Fibroblast of skin of left quadriceps (primary cell): ENCODE measurements at places on chromosomes 3 and 15.

DNA sequence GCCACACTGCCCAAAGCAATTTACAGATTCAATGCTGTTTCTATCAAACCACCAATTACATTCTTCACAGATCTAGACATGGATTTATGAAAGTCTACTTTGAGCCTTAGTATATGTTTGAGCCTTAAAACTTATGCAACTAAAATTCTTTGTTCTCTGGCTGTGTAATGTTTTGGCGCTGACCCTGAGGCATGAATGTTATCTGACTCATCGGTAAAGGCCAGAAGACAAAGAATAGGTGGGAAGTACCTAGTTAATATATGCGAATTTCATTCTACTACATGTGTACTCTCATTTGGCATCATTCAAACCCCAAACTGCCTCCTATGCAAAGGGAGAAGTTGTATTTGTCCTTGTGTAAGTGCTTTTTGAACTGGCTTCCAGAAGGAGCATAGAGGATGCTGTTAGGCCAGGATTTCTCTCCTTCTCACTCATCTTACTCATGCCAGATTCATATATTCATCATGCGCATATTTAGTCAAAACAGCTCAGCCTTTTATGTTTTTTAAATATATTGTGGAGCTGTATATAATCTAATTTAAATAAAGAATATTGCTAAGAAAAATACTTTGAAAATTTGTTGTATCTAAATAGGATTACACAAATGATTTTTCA lies 204.2 kb downstream of the NFKBIZ start:
- no peak for DNase-seq

DNA sequence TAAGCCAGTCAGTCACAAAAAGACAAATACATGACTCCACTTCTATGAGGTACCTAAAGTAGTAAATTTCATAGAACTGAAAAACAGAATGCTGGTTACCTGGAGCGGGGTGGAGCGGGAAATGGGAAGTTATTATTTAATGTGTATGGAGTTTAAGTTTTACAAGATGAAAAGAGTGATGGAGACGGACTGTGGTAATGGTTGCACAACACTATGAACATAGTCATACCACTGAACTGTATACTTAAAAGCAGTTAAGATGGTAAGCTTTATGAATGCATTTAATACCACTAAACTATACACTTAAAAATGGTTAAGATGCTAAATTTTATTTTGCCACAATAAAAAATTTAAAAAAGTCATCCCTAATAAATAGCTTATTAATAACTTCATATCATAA lies 23.2 kb downstream of the SFMBT1 start:
- no peak for DNase-seq

- no peak for DNase-seq
These were observed 105.9 kb downstream of the KCNH8 start for GRCh38 chr3:19254189-19254588.

GRCh38 chr15:85006201-85006600 lies 24.5 kb downstream of the PDE8A start:
- no peak for DNase-seq

GRCh38 chr3:146142757-146143156 lies 18.2 kb downstream of the PLOD2 start:
- no peak for DNase-seq

DNA sequence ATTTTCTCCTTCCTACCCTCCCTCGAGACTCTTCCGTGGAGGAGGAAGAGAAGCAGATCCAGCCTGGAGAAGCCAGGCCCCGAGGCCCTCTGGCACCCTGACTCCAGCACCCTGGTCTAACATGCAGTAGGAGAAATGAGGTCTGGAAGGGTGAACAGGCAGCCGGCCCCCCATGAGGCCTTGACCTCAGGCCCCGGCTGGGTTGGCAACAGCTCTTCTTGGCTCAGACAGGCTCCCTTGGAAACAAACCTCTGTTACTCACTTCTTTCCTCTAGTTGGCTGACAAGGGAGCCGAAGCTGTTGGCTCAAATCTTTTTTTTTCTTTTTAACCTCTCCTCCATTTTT lies 73.4 kb downstream of the CPN2 start:
- peak; percentile 29 for DNase-seq

DNA sequence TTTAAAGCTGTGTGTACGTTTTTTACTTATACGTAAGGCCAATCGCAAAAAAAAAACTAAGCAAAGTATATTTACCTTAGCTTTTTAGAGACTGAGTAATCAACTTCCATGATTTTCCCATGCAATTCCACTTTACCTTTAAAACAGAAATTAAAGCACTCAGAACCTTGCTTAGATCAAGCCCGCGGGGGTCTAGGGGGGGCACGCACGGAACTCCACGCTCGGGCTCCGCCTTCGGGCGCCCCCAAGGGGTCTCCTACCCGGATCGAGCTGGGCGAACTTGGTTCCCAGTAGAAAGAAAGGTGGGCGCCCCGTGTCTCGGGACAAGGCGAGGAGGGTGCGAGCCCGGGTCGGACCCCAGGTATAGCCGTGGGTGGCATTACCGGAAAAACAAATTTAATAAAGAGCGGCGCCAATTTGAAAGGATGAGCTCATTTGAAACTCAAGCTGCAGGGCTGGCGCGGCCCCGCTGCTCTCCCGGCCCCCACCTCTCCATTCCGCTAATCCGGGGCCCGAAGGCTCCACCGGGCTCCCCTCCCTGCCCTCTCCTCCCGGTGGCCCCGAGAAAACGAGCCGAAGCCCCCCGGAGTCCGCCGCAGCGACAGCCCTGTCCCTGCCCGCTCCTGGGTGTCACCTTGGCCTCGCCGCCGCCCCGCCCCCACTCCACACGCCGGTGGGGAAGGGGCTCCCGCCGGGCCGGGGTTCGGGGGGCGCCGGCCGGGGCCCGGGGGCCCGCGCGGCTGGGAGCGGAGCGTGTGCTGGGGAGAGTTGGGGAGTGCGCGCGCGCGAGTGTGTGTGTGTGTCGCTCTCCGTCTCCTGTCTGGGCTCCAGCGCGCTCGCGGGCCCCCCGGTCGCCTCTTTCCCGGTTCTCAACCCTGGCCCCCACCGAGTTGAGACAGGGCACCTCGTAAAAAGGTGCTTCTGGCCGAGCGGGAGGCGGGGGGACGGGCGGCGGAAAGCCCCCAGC lies 1.5 kb downstream of the IGF2BP2 start:
- no peak for DNase-seq

- no peak for DNase-seq
These were observed 32.5 kb downstream of the CHST2 start for GRCh38 chr3:143152043-143152442.

DNA sequence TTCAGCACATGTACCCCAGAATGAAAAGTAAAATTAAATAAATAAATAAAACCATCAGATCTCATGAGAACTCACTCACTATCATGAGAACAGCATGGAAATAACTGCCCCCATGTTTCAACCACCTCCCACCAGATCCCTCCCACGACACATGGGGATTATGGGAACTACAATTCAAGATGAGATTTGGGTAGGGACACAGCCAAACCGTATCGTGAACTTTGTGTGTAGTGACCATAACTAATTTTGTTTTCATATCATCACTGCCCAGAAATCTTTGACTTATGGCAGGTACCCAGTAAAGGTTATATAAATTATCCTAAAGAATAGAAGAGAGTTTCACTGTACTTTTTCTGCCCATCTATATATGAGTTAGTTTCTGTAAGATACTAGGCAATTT lies 766.5 kb downstream of the ROBO1 start:
- DNase-seq, result no peak

DNA sequence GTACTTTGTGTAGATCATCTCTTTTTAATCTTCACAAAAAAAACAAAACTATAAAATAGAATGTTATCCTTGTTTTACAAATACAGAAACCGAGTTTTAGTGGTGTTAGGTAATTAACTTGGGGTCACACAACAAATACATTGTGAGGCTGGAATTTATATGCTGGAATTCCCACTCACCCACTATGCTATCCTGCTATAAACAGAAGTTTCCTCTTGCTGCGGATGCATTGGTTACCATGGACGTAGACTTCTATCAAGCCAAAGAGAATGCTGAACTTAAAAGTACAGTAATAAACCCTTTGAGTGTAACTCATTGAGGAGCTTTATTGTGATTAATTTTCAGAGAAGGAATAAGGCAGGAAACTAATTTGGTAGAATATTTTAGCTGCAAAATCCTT lies 9.2 kb downstream of the SNAP23 start:
- DNase-seq, result no peak
